Activated CD8-positive, alpha-beta memory T cell treated with anti-CD3 and anti-CD28 coated beads, Interleukin-2, amount 10 ng/mL, durations not matched to agents 7 days and 5 days (primary cell): ENCODE measurements at places on chromosomes 13 and 19.

DNA sequence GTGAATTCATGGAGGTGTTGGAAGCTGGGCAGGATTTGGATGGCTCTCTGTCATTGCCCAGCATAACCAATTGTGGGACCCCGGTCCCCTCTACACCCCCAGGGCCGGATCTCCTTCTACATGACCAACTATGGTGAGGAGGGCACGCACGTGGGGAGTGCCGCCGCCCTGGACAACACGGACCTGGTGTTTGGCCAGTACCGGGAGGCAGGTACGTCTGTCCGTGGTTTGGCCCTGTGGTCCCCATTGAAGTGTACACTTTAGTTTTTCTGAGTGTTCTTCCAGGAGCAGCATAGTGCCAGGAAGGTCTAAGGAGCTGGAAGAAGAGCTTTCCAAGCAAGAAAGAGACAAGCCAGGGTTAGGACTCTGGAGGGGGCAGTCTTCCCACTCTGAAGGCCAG, 13.2 kb downstream of the B3GNT8 start:
- no peak for DNase-seq

- no peak for DNase-seq
Observed at GRCh38 chr13:106633321-106633720, 65.4 kb upstream of the ARGLU1 start.

DNA sequence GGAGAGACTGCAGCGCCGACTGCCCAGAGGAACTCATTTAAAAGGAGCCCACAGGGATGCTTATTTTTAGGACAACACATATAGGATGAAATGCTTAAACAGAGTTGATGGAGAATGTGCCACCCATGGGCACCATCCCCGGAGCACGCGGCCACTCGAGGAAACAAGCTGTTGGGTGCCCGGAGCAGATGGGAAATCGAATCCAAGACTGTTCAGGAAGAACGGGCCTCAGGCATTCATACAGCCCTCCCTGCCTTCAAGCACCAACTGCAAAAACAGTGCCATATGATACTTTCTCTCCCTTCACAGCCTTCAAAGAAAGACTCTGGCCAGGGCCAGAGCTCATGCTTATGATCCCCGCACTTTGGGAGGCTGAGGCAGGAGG, 40.2 kb downstream of the RAB20 start:
- DNase-seq, result no peak

DNA sequence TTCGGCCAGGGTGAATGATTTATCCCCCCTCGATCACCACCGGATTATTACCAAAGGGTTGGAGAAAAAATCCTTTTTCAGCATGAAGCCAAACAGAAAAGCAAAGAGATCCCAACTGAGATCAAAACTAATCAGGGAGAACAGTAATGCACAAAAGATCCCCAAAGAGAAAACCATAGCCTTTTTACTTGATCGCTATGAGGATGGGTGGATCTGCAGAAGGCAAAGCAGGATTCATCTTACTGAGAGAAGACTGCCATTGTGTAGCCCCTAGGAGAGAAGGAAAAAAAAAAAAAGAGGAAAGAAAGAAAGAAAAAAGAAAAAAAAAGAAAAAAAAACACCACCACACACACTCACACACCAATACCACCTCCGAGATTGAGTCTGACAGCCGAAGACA, at the start of gene FGF14:
Gene FGF14 (minus strand): TSS at position 283 of the 400 bp plus-strand sequence.
- DNase-seq, result no peak

- DNase-seq, result peak; percentile 57
Observed at GRCh38 chr19:7670150-7670783, 1.4 kb downstream of the RETN start.

DNA sequence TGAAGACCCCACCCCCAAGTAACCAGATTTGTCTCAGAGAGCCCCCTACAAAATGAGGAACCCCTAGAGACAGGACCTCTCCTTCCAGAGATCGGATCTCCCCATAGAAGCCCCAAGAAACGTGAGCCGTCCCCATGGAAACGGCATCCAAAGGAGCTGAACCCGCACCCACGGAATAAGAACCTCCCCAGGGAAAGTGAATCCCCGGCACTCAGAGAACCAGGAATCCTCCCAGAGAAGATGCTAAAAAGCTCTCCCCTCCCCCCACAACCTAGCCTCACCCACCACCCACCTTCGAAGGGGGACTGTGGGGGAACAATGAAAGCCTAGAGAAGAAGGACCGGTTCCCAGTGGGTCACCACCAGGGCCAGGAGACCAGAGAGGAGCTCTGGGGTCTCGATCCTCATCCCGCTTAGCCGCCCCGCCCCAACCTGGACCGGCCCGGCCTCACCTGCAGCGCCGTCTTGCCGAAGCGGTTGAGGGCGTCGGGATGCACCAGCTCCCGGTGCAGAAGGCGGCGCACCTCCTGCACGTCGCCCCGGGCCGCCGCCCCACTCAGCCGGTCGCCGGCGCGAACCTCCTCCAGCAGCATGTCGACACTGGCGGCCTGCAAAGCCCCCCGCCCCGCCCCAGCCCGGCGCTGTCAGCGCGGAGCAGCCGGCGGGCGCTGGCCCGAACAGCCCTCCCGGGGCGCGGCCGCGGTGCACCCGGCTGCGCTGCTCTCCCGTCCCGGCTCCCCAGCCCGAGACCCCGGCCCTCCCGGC, 535 bp downstream of the CDKN2D start:
- peak; percentile 82 for DNase-seq

GRCh38 chr13:90443268-90443667, 904.2 kb upstream of the MIR17HG start:
- no peak for DNase-seq

GRCh38 chr13:45310341-45311131, 30.4 kb downstream of the TPT1 start:
- DNase-seq, result no peak

- no peak for DNase-seq
Observed at GRCh38 chr19:20925481-20925880, 2.4 kb downstream of the ZNF85 start.

- DNase-seq, result no peak
Observed at GRCh38 chr13:99350191-99350590, 43.0 kb upstream of the GPR183 start.

DNA sequence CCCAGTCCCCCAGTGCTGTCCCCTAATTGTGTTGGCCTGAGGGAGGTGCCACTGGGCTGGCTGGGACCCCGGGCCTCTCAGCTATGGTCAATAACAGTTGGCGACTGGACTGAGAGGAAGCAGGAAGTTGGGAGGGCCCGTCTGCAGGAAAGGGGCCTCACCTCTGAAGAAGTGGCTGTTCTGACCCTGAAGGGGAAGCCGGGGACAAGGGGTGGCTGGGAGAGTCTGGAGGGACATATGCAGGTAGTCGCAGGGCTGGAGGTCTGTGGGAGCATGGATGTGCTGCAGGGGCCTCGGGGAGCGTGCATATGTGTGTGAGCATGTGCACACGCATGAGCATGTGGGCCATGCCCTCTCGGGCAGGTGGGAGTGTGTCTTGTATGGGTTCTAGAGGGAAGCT, 5.9 kb downstream of the PKN1 start:
- no peak for DNase-seq

DNA sequence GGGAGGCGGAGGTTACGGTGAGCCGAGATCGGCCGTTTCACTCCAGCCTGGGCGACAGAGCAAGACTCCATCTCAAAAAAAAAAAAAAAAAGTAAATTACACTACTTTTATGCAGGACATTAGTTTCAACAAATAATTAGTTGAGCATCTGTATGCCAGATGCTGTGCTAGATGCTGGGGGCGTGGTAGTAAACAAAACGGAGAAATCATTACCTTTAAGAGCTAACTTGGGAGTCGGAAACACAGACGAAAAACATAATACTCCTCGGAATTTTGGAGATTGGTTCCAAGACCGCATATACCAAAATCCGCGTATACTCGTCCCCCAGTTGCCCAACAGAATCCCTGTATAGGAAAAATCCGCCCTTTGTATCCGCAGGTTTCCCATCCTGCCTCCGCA, 1.3 kb upstream of the DUS3L start:
- no peak for DNase-seq

DNA sequence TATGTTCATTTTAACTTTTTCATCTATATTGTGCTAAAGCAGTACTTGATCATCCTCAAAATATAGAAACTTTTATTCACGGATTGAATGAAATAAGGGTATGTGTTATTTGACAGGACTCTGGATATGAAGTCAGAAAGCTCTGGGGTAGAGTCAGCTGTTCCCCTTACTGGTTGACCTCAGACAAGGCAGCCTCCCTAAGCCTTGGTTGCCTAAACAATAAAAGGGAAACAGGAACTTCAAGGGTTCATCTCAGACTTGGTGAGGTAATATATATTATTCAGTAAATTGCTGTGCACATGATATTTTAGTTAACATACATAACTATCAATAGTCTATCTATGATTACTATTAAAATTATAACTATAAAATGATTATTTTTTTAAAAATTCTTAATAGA, 13.6 kb downstream of the POLR1D start:
- no peak for DNase-seq

DNA sequence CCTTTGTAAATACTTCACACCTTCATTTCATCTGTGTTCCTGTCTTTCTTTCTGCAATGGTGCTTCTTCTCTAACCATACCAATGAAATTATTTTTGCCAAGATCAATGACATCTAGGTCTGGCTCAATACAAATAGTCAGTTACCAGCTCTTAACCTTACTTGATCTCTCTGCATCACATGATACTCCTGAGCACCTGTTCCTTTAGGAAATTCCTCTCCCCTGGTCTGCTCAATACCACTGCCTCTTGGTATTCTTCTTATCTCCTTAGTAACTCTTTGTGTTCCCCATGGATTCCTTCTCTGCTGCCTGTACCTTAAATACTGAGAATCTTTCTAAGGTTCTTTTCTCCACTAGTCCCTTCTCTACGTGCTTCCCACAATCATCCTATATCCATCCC, 25.9 kb downstream of the SOHLH2 start:
- DNase-seq, result no peak
